NCI-H1930 (cell line): ENCODE measurements at places on chromosomes 3 and 15.

DNA sequence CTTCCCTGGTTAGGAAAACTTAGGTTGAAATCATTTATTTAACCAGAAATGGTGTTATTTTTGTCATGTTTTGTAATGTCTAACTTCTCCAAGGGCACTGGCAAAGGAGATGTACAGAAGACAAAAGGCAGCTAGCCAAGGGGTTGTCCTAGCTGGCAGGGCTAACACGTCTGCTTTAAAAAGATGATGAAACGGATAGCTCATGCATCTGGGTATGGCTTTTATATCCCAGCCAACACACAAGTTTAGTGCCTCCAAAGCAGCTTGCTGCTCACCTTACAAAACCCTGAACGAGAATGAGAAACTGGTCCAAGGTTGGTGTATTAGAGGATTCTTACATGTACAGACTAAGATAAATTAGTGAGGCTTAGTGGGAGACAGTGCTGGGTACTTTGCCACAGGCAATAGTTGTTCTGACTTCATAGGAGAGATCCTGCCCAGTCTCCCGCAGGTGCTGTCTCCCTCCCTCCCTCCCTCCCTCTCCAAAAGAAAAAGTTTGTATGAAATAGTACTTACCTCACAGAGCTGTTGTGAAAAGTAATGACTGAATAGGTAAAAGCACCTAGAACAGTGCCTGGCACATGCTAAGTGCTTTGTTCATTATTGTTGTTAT is 47.8 kb downstream of the KCNMB2 start:
- no peak for DNase-seq

DNA sequence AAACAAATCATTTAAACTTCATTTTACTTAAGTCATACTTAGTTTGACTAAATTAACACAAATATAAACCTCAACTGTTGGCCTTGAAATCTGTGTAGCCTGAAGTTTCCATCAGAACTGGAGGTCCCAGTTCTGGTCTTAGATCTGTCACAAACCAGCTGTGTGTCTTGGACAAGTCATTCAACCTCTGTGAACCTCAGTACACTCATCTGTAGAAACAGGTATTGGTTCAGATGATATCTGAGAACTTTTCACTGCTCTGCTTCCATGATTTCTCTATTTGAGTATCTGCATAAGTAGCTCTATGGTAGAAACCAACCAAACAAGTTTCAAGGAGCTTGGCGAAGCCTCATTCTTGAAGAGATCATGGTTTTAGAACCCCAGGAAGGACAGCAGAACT is 60.4 kb upstream of the SLC2A2 start:
- no peak for DNase-seq

DNA sequence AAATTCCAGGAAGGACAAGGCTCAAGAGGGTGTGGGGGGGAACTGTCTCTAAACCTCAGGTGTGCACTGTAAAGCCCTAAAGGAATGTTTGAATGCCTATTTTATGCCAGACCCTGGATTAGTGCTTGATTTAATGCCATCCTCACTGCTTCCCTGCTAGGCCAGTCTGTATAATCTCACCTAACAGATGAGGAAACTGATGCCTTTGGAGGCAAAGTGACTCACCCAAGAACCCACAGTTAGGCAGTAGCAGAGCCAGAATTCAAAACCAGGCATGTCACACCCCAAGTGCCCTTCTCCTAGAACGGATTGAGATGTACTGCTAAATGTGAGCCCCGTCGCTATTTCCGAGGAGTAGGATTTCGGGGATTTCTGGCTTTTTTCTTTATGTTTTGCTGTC is 7.8 kb downstream of the CAMK1 start:
- DNase-seq, result no peak

DNA sequence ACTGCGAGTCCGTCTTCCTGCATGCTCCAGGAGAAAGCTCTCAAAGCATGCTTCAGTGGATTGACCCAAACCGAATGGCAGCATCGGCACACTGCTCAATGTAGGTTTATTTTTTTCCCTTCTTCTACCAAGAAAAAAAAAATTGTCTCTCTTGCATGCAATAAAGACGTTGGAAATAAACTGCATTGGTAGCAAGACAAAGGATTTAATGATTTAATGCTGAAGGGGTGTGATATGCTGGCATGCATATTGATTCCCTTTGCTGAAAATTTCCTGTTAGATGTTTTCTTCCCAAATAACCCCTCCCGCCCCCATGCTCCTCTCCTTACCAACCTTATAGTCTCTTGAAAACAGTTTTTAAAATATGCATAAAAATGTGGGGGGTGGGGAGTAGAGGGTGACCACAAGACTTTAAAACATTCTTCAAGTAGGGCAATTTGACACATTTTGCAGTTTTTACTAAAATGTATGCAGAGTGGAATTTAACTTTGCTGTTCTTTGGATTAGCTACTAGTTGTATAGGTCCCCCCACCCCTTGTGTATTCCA is 799 bp downstream of the RARB start:
- no peak for DNase-seq

- DNase-seq, result no peak
Measured at GRCh38 chr3:38721207-38721772, 71.8 kb upstream of the SCN5A start.

- no peak for DNase-seq
Measured at GRCh38 chr15:42018306-42019224, 2.3 kb downstream of the PLA2G4E start.

DNA sequence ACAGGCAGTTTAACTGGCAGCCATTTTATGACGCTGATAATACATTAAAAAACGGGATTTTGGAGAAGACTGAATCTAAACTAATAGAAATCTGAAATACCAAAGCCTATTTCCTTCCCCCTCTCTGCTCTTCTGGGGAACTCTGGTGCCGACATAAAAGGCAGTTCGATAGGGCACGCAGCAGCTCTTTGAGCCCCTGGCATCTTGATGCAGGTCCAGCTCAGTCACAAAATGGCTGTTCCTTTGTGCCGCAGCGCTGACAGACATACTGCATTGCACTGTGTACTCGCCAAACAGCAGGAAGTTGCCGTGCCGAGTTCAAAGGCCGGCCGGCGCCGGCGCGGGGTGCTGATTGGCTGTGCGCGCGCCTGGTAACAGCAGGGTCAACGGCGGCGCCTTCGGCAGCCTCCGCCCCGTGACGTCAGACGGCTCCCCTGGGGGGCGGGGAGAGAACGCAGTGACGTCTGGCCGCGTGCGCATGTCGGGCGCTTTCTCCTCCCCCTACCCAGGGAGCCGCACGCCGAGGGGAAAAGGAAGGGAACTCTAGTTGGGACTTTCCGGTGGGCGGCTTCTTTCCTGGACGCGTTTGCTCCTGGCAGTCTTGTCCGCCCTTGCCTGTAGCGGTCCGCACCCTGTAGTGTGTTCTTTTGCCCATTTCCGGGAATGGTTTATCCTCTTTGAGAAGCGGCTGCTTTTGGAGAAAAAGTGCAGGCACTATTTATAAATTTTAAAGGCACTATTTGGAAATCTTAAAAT is 4.0 kb downstream of the CHD2 start:
- DNase-seq, result peak; percentile 94

DNA sequence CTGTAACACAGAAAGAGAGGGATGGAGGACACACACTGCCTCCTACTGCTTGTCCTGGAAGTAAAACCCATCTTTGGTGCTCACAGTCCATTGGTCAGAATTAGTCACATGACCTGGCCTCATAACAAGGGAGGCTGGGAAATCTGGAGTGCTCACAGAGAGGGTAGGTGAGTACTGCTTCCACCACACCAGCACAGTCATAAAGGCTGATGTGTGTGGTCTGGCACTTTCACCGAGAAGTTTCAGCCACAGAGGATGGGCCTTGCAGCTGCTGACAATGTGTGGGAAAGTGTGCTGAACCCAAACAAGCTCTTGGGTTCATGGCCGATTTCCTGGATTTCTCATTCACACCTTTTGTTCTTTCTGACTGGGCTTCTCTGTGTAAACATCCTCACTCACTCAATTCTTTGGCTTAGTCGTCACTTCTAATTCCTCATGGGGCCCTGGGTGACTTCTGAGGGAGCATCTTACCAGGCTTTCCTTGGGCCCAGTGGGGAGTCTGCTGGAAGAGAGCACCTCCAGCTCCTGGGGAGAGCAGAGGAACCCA is 100.7 kb downstream of the ASB7 start:
- DNase-seq, result no peak

GRCh38 chr3:119912220-119912619 is 130.3 kb downstream of the NR1I2 start:
- DNase-seq, result no peak

- DNase-seq, result peak; percentile 11
Measured at GRCh38 chr15:52677593-52678467, 1.4 kb downstream of the ATOSA start.

- DNase-seq, result no peak
Measured at GRCh38 chr3:188299068-188299467, 145.1 kb downstream of the LPP start.

DNA sequence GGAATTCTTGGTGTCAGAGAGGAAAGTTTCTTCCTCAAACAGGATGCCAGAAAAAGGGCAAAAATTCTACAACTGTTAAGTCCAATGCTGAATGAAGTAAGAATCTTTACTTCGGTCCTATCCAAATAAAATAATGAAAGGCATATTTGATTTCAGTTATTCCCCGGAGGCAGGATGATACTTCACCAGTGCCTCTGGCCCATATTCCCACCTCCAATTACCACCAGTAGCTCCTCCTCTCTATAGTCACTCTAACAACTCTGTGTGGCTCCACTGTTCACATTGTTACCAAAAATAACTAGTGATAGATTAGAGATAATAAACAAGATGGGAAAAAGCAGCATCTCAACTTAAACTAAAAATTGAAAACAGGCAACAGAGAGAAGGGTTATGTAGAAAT is 20.7 kb downstream of the MAP1A start:
- DNase-seq, result no peak

DNA sequence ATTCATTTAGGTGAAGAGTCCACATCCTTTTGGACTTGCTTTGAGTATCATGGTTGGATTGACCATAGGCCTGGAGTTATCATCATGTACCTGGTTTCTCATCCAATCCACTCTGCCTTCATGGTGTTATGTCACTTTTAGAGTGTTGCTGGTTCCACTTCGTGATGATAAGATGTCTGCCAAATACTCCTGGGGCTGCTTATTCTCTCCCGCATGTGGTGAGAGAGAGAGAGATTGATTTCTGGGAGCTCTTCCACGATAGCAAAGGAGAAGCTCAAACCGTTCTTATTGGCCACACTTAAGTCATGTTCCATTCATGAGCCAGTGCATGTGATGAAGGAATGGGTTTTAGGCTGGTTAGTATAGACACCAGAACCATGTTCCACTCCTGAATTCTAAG is 47.6 kb downstream of the MITF start:
- no peak for DNase-seq

- DNase-seq, result no peak
Measured at GRCh38 chr3:144181062-144181461, 209.4 kb downstream of the DIPK2A start.

- DNase-seq, result no peak
Measured at GRCh38 chr15:70344666-70345065, 246.9 kb upstream of the TLE3 start.

GRCh38 chr15:39171944-39172368 is 408.9 kb upstream of the THBS1 start:
- DNase-seq, result no peak

DNA sequence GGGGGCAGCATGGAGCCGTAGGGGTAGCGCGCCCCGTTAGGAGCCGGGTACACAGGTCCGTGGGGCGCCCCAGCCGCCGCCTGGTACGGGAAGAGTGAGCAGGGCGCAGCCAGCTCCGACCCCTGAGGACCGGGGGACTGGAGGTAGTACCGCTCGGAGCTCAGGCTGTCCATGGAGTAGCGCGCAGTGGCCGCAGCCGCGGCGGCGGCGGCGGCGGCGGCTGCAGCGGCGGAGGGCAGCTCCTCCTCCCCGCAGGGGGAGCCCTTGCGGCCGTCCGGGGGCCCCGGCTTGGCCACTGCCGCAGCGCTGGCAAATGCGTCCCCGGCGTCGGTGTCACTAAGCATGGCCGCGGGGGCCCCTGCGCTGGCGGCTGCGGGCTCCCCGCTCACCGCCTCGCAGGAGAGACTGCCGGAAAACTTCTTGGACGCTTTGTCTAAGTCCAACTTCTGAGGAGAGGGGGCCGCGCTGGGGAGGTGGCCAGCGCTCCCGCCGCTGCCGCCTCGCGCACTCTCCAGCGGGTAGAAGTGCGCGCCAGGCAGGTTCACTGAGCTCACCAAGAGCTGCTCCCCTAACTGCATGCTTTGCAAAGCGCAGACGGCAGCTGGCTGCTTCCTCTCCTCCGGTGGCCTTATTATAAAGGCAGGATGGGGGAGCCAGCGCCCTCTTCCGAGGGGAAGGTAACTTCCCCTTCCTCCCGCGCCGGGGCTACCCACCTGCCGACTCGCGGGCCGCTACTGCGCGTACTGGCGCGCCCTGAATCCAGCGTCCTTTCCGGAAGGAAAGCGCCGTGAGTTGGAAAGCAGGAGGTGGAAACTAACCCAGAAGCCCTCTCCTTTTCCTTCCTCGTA is at the start of gene EOMES:
Gene EOMES, minus strand, starts transcription at position 607 of the 848 bp plus-strand sequence. Its CDS starts 29 bp downstream, at position 578.
- DNase-seq, result peak; percentile 50

DNA sequence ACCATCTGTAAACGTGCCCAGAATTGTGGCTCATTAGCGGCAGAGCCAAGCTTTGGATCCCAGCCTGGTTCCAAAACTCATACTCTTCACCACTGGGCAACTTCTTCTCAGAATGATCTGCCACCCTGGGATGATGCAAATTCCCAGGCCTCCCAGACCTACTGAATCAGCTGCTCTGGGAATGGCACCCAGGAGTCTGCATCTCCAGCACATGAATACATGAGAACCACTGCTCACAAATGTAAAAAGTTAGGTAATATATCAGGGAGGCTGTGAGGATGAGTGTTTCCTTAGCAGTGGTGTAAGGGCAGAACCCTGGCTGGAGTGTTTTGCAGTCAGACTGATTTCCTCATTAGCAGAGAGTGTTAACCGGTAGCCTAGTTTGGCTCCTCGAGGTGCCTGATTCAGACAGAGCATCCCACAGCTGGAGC is 94.2 kb downstream of the LIPC start:
- no peak for DNase-seq
